ENCODE measurements at places on chromosomes 4 and X. TPM values are rescaled to one million over a fixed set of nuclear protein-coding genes. Genes with fewer than 3 reads are reported as not detected.

GRCh38 chr4:188025476-188025875, 29.9 kb downstream of the ZFP42 start:
- DNase-seq: no peak

- DNase-seq: no peak
Observed at GRCh38 chr4:111985426-111985825, 159.8 kb upstream of the FAM241A start.

GRCh38 chr4:148445071-148445859, 3.1 kb upstream of the NR3C2 start:
- DNase-seq: peak; percentile 41

GRCh38 chr4:64539234-64539849, 130.1 kb upstream of the TECRL start:
- peak; percentile 41 for DNase-seq

DNA sequence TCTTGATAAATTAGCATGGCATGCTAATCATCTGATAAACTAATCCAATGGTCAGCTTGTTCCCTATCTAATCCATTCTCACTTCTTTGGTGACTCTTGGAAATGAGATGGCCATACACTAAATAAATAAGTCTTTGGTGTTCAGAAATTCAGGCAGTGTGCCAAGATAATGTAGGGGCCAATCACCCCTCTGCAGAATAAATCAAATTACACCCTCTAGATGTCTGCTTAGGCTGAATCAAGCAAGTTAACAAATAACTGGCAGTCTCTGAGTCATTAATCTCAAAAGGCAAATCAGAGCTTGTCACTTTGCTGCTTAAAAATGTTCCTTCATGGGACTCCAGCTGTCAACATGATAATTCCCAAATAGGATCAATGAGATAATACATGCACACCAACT, 97.4 kb downstream of the NLGN4X start:
- DNase-seq: no peak

DNA sequence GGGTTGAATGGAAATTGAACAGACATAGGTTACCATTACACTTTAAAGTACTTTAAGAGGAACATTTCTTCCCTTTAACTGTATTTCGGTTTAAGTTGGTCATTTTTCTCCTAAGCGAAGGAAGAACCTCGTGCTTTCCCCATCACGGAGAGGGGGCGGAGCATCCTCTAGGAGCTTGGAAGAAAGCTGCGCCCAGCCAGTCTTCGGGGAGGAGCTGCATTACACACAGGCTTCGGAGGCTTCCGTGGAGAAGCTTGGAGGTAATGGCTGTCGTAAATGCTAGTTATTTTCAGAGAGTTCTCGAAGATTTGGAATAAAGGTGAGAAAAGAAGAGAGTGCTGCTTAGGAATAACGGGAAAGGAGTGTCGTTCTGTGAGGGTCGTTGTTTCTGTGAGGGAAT, at the start of gene PWWP3B:
Gene PWWP3B (plus strand): TSS at position 199 of the 400 bp plus-strand sequence. CDS start 37,128 bp downstream, outside the sequence.
- no peak for DNase-seq

GRCh38 chr4:57124145-57124544, 14.0 kb upstream of the IGFBP7 start:
- DNase-seq: no peak

DNA sequence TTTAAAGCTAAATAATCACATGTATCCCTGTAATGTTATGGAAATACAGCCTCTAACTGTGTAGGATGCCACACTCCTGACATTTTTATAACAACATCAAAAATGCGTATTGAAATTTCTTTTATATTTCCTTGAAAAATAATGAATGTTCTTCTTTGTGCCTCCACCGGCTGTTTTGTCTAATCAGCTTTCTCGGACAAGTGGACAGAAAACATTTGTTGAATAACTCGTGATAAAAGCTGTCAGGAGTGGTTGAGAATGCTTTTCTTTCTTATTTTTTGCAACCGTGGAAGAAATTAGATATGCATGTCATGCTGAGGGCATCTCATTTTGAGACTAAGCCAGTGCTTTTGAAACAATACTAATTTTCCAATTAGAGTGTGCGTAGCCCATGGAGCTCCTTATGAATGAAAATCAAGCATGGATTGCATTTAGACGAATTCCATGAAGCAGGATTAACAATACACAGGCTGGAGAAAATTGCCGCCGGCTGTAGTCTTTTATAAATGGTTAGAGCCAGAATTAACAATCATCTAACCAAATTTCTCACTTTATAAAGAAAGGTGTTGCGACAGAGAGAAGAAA, 614.5 kb upstream of the LCORL start:
- no peak for DNase-seq

DNA sequence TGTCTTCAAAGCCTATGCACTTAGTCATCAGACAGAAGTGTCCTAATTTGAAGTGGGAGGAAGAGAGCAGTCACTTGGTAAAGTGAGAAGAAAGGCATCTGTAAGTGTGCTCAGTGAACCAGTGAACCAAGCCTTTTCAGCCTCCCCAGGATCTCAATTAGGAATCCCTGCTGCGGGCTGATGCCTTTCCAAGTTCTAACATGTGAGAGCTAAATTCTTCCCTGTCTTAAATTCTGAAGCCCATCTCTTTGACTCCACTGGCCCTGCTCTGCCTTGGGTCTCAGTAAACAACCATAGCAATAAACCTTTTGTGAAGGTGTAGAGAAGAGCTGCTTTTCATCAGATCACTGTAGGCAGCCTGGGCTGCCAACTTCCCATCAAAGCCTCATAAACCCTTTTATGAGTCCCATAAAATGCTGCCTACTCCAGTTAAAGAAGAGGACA, 701.2 kb upstream of the LCORL start:
- no peak for DNase-seq

GRCh38 chr4:36930562-36931111, 313.9 kb upstream of the NWD2 start:
- no peak for DNase-seq

DNA sequence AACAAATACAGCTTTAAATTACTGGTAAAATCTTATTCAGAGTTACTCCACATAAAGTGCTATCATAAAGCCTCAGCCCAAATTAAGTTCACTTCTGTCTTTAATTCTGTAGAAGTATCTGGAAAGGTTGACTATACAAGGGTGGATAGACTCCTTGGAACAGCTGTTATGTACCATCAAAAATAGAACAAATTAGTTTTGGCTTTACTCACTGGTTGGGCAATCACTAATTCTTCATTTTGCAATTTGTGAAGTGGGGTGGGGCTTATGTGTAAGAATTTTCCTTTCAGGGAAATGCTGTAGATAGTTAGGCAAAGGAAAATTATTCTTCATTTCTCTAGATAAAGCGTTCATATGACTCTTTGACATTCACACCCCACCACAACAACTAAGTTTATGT, 7.8 kb downstream of the DIAPH2 start:
- DNase-seq: no peak

- DNase-seq: no peak
Observed at GRCh38 chr4:14221176-14221575, 593.7 kb upstream of the BOD1L1 start.

DNA sequence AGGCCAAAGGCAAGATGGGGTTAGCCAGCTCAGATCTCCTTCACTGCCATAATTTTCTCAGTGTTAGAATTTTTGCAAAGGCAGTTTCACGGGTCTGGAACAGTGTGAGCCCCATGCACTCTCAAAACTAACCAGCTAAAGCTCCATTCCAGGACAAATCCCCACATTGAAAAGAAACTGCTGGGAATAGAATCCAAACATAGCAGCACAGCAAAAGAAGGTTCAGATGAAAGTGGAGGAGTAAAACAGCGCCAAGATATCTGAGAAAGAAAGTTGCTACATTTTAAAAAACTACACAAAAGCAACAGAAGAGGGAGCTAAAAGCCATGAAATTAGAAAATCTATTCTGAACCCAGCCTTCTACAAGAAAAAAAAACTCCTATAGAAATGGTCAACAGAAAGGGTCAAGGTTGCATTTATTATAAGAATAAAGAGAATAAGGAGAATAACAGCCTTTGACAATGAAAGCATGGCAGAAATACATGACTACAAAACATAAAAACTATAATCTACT, 39.6 kb upstream of the SLC7A3 start:
- no peak for DNase-seq

DNA sequence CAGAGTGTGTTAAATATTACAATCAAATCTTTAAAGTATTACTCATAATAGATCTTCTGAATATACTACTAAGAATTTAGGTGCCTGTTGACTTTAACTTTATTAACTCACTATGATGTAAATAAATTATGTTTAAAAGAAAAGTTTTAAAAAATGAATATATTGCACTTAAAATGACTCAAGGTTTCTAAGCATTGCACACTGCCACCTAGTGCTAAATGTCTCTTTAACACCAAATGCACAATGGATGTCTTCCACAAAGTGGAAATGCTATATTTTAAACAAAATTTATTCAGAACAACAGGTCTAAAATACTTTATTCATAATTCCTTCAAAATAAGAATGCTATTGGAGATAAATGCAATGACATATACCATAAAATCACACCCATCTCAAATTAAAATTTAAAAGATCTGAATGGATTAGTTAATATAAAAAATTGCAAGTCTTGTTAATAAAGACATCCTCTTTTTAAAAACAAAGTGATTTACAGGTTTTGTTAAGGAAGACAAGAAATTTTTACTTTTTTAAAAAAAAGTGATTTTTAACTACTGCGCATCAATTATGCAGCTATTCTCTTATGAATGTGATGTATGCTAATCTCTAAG, 5.5 kb downstream of the INPP4B start:
- no peak for DNase-seq

DNA sequence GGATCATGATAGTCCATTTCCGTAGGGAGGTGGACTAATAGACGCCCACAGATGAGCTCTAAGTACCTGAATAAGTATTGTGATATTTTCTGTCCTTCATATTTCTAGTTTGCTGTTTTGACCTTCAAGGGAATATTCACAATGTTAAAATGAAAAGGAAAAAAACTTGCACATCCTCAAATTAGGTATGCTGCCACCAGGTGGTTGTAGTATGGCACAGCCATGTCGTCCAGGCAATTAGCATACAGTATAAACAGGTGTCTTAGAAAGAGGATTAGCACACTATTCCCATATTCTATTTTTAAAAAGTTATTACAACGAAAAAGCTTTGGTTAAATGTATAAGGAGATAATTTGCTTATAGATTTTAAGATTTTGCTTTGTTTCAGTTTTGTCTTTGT, 802.0 kb downstream of the RPA4 start:
- DNase-seq: no peak

DNA sequence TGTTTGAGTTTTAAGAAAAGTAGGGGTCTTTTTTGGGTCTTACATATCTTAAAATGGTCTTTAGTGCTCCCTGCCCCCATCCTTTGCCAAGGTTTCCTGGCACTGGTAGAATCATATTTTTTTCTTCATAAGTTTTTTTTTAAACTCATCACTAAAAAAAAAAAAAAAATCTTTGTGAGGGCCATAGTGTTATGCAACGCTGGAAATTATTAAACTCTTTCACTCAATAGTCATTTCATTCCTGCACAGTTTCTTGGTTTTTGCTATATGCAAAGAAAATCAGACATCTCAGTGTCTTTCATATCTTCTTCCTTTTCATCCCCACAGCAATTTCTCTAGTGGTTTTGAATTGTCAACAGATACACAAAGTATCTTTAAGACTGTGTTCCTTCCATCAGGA, 95.6 kb downstream of the TMA16 start:
- DNase-seq: no peak

DNA sequence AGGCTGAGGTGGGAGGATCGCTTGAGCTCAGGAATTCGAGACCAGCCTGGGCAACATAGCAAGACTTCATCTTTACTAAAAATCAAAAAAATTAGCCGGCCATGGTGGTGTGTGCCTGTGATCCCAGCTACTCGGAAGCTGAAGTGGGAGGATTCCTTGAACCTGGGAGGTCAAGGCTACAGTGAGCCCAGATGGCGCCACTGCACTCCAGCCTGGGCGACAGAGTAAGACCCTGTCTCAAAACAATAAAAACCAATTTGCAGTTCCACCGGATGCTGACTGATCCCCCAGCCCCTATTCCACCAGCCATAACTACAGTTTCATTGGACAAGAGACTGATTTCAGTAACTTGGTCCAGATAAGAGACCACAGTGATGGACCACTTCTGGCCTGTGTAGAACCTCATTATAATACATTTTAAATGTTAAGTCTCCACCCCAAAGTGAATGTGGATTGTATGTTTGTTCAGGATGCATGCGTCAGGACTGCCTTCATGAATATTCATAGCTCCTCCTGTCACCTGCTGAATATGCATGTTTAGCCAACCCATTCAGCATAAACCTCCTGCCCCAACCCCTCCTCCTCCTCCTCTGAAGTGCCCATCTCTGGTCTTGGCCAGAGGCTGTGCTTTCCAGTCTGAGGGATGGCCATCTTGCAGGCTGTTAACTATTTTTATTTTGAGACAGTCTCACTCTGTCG, 2.3 kb upstream of the SLBP start:
- no peak for DNase-seq

GRCh38 chr4:75985116-75985515, 5.6 kb downstream of the SDAD1 start:
- DNase-seq: no peak

DNA sequence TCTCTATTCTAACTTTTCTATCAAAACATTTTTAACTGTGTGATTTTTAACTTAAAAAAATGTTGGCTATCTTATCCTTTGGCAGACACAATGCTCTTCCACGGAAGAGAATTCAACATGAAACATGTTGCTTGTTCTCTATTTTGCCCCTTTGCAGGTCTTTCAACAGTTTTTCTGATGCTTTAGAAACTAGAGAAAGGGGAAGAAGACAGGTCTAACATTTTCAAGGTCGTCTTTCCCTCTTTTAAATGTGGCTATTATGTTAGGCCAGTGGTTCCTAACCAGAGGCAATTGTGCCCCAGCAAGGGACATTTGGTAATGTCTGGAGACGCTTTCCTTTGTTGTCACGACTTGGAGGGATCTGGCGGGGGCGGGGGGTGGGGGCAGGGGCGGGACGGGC, 95.0 kb downstream of the SH3KBP1 start:
- no peak for DNase-seq

- DNase-seq: no peak
Observed at GRCh38 chr4:85773372-85773771, 298.4 kb downstream of the ARHGAP24 start.

- no peak for DNase-seq
Observed at GRCh38 chrX:100264200-100264599, 145.9 kb downstream of the PCDH19 start.

DNA sequence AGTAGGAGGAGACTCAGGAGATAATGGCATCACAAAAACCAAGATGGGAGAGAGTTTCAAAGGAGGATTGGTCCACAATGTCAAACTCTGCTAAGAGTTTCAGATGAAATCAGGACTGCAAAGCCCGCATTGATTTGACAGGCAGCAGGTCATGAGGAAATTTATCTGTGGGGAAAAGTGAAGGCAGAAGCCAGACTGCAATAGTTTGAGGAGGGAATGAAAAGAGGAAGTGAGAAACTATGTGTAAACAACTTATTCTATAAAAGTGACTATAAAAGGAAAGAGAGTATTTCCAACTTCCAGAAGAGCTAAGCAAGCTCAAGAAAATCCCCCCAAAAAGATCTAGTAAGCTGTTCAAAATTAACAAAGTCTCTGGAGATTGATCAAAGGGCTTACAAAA, 66.3 kb upstream of the DGKK start:
- no peak for DNase-seq

CMC4 gene
- polyA plus RNA-seq: 8.9 TPM

RASL11B gene
- 33.0 TPM for polyA plus RNA-seq

MAP3K15 gene
- polyA plus RNA-seq: 4.8 TPM

CSN1S1 gene
- polyA plus RNA-seq: not detected

HMX1 gene
- polyA plus RNA-seq: not detected

TXK gene
- polyA plus RNA-seq: 4.2 TPM

P2RY10 gene
- 0.18 TPM for polyA plus RNA-seq

TRIM2 gene
- polyA plus RNA-seq: 74.4 TPM

CT55 gene
- 0.20 TPM for polyA plus RNA-seq

MAGEA3 gene
- polyA plus RNA-seq: not detected

SMIM10L2A gene
- polyA plus RNA-seq: 10.8 TPM
